Lung (tissue), 17 donors: ENCODE measurements at places on chromosomes 12 and 14. TPM values are rescaled to one million over a fixed set of nuclear protein-coding genes. Genes with fewer than 3 reads are reported as not detected.

DNA sequence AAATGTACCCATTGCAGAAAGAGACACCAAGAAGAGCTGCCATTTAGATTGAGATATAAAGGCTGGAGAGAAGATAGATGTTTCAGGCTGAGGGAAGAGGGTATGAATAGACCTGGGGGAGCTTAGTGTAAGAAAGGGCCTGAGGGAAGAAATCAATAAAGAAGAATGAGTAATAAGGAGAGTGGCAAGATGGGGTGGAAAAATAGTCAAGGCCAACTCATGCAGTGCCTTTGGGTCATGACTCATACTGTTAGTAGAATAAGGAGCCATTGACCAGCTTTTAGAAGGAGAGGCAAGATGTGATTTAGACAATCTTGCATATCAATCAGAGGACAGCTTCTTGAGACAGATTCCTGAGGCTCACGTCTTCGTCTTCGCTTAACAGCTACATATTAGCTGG, 287.5 kb downstream of the DUSP6 start:
- DNase-seq = no peak

DNA sequence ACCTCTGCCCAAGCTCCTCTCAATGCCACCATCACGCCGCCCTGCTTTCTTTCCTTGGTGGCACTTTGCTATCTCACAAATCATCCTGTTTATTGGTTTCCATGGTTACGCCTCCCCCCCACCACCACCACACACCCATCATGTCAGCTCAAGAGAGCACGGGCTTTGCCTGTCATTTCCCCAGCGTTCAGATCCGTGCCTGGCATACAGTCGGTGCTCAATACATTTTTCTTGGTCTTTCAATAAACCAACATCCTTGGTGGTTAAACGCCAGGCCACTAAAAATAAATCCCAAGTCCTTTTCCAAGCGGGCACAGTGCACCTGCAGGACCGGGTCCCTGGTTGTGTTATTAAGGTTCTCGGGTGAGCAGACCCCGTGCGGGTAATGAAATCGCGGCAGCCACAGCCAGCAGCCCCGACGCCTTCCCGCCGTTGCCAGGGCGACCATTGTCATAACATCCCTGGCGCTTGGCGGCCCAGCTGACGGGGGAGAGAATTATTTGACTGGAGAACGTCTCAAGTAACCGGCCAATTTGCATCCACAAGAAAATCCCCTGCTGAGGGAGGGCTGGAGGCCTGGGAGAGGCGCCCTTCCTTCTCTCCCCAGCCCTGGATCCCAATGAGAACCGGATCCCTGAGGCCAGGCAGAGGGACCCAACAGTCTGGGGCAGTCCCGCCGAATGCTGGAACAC, 92.9 kb downstream of the KSR2 start:
- DNase-seq = peak; percentile 69

The CLEC4D gene
- 4.5 TPM for total RNA-seq

GRCh38 chr12:57898308-57898970, 42.9 kb upstream of the ATP23 start:
- DNase-seq = no peak

- DNase-seq = peak; percentile 68
Observed at GRCh38 chr12:22262309-22262708, 72.2 kb downstream of the ST8SIA1 start.

DNA sequence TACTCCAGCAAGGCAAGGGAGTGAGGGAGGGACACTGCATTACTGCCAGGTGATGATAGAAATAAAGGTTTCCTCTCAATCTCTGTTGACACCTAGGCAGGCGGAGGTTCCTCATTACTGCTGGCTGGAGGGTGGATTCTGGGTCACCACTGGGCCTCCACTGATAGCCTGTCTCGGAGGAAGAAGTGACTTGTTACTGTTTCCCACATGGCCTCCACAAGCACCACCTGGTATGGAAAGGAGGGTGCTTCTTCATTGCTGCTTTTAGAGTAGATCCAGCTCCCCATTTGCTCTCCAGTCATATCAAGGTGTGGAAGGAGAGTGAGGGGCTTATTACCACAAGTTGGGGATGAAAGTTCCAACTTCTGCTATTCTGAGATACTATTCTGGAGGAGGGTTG, 6.4 kb downstream of the PRR4 start:
- no peak for DNase-seq

The DNAI7 gene
- total RNA-seq = 9.0 TPM
